ENCODE measurements at places on chromosomes 12 and 14.

- DNase-seq, result no peak
Measured at GRCh38 chr12:2169489-2169888, 116.7 kb downstream of the CACNA1C start.

DNA sequence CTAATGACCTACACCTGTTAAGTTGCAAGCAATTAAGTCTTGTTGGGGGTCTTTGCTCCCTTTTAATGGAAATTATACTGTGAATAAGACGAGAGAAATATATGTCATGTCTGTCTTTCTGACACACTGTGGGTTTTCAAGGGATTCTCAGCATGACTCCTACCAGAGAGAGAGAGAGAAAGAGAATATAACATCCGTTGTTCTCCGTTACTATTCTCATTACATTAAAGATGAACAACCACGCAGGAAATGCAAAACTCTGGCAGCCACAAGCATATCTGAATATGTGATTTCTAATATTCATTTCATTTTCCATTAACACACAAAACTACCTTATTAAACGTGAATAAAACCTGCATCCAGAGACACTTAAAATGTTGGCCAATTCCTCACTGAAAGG is 67.3 kb upstream of the EGLN3 start:
- no peak for DNase-seq

DNA sequence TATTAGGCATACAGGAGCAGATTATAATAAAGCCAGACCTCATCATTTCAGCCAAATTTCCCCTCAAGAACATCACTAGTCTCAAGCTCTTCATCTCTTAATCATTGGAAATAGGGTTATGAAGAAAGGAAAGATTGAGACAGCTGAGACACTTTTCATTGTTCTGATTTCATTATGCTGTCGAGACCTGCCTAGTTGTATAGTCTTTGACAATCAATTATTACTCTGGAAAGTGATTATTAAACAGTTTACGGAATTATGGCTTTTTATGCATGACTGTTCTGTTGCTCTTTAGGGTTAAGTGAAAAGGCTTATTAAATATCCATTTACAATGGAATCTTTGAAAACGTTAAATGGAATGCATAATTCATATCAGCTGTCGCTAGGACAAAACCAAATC is 48.3 kb downstream of the TTC6 start:
- DNase-seq, result no peak

DNA sequence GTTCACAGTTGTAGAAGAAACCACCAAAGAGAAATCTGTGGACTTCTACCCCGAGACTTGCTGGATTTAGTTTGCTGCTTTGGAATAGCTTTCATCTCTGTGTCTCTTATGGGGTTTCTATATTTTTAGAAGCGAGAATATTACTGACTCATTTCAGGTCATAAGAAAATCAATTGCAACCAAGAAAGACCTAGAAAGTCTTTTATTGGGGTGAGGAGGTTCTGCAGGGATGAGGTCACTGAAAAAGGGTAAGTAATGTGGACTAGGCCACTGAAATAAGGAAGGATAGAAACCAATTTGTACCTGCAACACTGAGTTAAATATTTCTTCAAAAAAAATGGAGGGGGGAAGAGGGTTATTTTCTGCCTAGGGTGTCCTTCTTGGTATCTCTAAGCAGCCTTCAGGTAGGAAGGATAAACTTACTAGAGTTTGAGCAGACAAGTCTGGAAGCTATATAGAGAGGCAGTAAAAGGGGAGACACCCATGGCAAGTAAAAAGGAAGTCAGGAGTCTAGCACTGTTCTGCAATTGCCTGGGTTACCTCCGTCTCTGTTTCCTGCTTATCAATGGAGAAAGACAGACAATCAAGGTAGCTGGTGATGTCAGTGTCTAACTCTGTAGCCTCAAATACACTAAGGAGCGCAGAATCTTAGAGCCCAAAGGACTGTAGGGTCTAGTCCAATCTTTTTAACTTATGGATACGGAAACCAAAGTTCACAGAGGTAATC is 19.6 kb upstream of the KERA start:
- DNase-seq, result no peak

GRCh38 chr12:46831335-46832129 is 5.7 kb upstream of the SLC38A4 start:
- DNase-seq, result no peak

Data from NCI-H1930 (cell line).